NCI-H1105 treated with DMSO at 0.1 percent for 48 hours (cell line): ENCODE measurements at places on chromosomes 12 and 14.

- no peak for DNase-seq
Measured at GRCh38 chr14:70858641-70859040, 48.6 kb upstream of the PCNX1 start.

GRCh38 chr12:3222979-3223378 is 145.8 kb downstream of the TSPAN9 start:
- peak; percentile 71 for DNase-seq

DNA sequence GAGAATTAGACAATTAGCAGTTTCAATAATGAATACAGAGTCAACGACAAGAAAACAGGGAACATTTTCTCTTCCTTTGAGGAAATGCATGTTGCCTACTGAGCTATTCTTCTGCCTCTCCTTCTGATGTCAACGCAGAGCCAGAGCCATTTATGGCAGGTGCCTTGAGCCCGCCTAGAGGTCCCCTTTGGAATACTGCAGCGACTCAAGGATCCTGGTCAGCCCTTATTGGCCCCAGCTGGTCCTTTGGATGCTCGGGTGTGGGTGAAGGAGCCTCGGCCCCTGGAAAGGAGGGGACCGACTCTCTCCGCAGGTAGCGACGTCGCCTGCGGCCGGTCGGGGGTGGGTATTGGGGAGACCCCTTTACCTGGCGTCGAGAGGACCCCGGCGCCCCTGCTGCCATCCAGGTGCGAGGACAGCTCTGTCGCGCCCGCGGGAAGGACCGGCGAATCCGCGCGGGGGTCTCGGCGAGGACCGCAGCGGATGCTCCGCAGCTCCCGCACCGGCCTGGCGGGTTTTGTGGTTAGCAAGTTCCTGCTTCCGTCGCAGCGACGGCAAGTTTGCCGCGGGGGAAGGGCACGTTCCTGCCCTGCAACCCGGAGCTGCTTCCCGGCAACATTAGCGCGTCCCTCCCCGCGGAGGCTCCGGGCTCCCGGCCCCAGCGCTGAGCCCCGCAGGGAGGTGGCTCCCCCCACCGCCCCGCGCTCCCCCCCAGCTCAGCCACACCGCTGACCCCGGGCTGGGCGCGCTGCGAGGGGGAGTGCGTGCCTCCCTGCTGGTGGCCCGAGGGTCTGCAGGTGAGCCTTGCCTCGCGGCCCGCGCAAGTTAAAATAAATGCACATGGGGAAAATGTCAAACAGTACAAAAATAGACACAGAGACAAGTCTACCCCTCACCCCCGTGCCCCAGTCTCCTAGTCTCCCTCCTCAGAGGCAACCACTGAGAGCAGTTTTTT is at the start of gene MANSC1:
TSS of gene MANSC1 (minus strand) at position 532 of the 955 bp plus-strand sequence. CDS start 6,928 bp downstream, outside the sequence.
- peak; percentile 76 for DNase-seq

- no peak for DNase-seq
Measured at GRCh38 chr12:66692170-66692569, 13.3 kb upstream of the GRIP1 start.

GRCh38 chr14:27181333-27181732 is 583.5 kb upstream of the NOVA1 start:
- DNase-seq: no peak

- no peak for DNase-seq
Measured at GRCh38 chr12:51127050-51127729, 43.8 kb upstream of the CSRNP2 start.

DNA sequence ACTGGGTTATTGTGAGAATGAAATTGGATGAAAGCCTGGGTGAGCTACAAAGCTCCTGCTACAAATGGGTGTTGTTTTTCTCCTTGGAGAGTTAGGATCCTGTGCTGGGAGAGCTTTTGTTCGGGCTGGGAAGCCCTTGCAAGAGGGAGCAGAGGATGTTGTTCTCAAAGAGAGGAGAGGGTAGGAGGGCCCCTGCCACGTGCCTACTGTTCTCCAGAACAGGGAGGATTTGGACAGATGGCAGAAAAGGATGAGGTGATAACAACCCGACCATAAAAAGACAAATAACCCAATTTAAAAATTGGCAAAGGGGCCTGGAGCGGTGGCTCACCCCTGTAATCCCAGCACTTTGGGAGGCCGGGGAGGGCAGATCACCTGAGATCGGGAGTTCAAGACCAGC is 68.8 kb downstream of the GALNT16 start:
- peak; percentile 51 for DNase-seq

DNA sequence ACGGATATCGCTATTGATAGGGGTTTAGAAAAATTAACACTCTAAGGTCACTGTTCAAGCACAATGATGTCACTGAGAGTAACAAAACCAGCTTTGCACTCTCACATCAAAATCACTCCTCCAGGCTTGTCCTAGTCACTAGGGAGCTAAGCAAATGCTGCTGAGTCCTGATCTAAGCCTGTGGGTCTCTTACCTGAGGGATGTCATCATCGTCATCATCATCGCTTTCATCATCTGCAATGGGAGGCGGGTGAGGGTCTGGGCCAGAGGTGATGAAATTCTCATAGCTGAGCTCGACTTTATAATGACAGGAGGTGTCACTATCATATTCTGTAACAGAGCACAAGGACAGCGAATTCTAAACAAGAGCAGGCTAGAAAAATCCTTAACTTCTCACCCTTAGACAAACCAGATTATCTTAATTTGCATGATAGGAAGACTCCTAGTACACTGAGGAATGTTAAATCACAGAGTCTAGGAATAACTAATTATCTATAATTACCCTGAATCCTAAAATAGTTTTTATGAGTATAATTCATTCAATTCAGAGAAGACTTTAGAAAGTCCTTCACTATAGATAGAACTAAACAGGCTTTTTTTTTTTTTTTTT is 83.0 kb downstream of the TRAFD1 start:
- DNase-seq: no peak

DNA sequence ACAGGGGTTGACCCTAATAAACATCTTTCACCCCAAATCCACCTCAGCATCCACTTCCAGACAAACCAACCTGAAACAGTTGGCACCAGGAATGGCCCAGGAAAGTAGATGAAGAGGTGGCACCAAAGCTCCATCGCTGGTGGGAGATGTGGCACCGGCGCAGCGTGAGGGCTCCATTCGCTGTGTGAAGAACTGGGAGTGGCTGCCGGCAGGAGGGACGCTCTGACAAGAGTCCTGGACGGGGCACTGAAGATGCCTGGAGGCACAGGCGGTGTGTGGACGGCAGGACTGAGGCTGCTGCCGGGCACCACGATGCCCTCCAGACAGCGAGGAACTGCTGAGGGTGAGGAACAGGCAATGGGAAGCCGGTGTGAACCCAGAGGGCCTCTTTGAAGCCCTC is 29.3 kb downstream of the DIO3 start:
- no peak for DNase-seq

GRCh38 chr12:70960484-70960883 is 39.9 kb upstream of the PTPRR start:
- no peak for DNase-seq

DNA sequence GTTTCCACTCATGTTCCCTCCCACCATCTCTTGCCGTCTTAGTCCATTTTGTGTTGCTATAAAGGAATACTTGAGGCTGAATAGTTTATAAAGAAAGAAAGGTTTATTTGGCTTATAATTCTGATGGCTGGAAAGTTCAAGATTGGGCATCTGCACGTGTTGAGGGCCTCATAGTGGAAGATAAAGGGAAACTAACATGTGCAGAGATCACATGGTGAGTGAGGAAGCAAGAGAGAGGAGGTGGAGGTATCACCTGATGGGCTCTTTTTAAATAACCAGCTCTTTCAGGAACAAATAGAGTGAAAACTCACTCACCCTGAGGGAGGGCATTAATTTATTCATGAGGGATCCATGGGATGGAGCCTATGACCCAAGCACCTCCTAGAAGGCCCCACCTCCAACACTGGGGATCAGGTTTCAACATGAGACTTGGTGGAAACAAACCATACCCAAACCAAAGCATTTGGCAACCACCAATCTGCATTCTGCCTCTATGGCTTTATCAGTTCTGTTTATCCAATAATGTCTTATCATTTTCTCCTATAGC is 29.5 kb downstream of the MYO1H start:
- no peak for DNase-seq

DNA sequence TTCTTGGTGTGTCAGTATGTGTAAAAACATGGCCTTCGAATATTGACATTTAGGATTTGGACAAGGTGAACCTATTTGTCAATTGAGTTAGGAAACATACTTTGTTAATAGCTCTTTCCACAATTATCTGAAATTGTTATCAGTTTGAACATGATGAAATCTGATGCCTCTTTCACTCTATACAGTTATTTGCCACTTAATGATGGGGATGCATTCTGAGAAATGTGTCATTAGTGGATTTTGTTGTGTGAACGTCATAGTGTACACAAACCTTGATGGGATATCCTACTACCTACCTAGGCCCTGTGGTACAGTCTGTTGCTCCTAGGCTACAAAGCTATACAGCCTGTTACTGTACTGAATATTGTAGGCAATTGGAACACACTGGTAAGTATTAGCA is 4.8 kb downstream of the TULP3 start:
- DNase-seq: no peak

DNA sequence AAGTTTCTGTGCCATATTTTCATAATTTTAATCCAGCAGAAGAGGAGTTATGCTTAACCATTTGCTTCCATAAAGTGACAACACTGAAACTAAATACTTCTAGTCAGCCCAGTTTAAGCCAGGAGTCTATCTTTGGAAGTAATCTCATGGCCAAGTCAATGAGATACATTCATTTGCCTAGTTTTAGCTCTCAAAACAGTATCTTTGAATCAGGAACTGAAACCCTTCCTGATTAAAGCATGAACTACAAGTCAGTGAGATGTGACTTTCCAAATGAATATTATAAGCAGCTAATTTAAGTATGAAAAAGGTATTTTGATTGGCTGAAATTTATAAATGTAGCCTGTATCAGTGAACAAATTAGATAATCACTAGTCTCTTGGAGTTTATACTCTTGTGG is 491.5 kb downstream of the SLC6A15 start:
- DNase-seq: no peak

DNA sequence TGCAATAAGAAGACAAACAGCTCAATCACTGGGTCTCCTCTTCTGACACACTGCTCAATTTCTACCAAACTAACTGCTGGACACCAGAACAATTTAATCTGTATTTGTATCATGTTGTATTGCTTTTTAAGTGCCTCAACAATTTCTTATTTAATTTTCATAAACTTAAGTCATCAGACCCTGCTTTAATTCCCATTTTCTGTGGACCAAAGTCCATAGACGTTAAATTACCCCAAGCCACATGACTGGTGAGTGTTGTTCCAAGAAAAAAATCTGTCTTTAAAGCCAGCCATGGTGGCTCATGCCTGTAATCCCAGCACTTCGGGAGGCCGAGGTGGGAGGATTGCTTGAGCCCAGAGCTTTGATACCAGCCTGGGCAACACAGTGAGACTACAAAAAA is 8.7 kb downstream of the HOMEZ start:
- no peak for DNase-seq

GRCh38 chr12:49973361-49973830 is 649 bp downstream of the AQP6 start:
- no peak for DNase-seq

GRCh38 chr12:68868043-68868790 is 60.2 kb downstream of the MDM2 start:
- DNase-seq: peak; percentile 10

DNA sequence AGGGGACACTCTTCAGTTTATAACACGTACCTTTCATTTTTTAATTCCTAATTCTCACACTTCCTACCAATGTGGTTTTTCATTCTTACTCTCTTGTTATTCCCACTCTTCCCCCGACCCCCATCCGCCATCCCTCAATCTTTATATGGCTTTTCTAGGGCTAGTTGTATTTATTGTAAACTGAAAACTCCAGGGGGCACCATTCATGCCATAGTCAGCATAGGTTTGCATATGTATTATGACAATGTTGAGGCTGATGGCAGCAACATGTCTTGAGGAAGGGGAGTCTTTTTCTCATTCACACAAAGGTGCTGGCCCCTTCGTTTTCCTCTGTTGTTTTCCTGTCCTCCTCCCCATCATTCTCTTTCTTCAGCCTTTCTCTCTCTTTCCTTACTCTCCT is 27.7 kb upstream of the LTA4H start:
- DNase-seq: peak; percentile 5

- DNase-seq: no peak
Measured at GRCh38 chr12:6225630-6226001, 25.4 kb downstream of the CD9 start.

- DNase-seq: no peak
Measured at GRCh38 chr12:22916815-22917214, 291.8 kb downstream of the ETNK1 start.

DNA sequence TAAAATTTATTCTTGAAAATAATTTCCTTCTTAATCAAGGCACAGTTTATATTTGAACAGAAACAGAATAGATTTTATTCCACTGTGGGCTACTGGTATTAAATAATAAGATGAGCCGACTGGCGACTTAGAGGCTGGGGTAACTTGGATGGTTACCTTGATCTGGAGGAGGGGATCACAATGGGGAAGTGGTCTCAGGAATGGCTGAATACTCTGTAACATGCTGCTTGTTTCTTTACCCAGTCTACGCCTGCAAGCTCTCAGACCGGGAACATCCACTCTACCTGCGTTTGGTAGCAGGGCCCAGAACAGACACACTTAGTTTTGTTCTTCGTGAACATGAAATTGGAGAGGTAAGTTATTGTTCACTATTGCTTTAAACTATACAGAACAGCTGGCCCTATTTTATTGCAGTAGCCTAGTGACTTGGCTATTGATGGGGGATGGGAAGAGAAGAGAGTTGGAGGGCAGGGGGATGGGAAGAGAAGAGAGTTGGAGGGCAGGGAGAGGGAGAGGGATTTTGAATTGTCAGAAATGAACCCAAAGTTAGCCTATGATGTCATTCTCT is 67.9 kb downstream of the GNS start:
- DNase-seq: peak; percentile 66

- peak; percentile 14 for DNase-seq
Measured at GRCh38 chr14:97788364-97788763, 991.2 kb downstream of the VRK1 start.

- peak; percentile 43 for DNase-seq
Measured at GRCh38 chr14:103846543-103847450, 578 bp downstream of the PPP1R13B start.

DNA sequence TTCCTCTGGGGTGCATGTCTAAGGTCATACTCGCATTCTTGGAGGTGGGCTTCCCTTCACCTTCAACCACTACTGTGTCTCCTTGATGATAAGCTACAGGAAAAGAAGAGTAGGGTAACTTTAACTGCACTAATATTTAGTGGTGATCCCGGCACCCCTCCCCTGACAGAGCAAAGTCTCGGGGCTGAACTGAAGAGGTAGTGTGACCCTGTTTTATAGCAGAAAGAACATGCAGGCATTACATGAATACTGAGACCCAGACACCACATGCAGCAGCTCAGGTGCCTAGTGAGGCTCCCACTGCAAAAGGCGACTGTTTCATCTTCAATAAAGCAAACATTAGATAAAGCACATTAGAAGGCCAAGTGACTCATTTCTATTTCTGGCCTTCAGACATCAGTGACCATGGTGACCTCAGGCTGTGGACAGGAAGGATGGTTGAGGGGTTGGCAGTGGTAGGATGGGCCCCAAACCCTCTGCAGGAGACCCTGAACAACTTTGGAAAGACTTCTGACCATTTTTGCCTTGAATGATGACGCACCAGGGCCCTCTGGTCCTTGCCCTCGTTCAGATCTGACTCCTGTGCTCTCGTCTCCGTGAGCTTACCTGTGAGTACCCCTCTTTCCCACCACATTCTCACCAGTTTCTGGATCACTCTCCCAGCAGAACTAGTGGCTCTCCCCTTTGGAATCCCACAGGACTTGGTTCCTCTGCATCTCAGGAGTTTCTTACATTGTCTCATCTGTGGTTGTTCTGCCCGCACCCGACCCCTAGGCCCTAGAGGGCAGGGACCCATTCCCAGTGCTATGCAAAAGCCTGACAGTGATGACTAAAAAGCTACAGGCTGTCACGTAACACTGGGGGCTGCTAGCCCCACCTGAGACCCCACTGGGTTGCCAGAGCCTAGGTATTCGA is 23.8 kb upstream of the JPH4 start:
- DNase-seq: no peak

GRCh38 chr14:51447411-51447810 is 204.3 kb upstream of the FRMD6 start:
- DNase-seq: no peak
